ENCODE measurements at places on chromosomes 2 and 18.

DNA sequence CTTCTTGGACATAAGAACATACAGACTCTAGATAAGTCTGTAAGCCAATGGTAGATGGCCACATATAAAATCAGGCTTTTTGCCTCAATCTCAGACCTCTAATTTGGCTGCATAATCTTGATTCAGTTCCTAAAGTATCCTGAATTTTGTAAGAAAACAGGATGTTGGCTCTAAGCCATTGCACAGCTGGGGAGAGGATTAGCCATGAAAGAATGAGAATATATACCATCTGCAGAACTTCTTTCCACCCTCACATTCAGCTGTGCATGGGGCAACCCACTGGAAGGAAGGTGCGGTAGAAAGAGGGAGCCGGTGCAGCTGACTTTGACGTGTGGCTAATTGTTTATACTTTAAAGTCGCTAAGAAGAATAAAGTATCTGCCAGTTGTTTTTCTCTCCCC lies 1061.6 kb upstream of the FAM98A start:
- no peak for DNase-seq

DNA sequence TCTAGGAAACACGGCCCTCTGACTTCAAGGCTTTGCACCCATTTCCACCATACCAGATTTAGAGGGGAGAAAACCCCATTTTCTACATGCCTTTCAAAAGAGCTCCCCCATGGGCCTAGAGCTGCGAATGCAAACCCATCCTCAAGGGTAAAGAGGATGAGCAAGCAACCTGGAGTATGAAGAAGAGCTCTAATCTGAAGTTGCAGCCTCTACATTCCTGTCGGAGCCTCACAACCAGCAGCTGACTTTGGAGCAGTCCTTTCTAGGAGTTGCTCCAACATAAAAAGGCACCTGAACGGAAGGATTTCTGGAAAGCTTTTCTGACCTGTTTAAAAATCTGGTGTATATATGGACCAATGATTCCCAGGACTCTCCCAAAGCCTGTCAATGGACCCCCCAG lies 81.4 kb upstream of the POMC start:
- DNase-seq = no peak

GRCh38 chr2:98050070-98050469 lies 36.9 kb upstream of the VWA3B start:
- DNase-seq = no peak

GRCh38 chr18:58419587-58420199 lies 209.2 kb downstream of the ALPK2 start:
- DNase-seq = no peak

GRCh38 chr2:33071591-33071990 lies 124.8 kb downstream of the LTBP1 start:
- DNase-seq = no peak

DNA sequence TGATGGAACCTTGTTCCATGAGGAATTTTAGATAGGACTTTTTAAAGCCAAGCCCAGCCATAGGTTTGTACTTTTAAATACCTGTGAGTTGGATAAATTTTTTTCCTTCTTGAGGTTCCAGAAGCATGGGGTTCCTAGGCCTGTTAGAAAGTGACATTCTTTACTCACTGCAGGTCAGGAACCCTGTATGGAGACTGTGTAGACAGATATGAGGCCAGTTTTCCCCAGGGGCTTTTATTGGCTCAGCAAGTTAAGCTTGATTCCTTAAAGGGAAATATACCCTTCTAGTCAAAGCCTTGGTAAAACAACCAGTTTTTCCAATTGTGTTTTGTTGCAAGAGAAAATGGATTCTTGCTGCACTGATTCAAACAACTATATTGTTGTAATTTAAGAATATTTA lies 38.4 kb upstream of the GMCL1 start:
- DNase-seq = no peak

- no peak for DNase-seq
These were observed 59.4 kb downstream of the LIMS1 start for GRCh38 chr2:108593547-108594098.

- DNase-seq = no peak
These were observed 73.5 kb downstream of the BABAM2 start for GRCh38 chr2:27964067-27964466.

GRCh38 chr2:194925742-194926141 lies 731.3 kb upstream of the SLC39A10 start:
- DNase-seq = no peak

- peak; percentile 34 for DNase-seq
These were observed at the start of gene POU3F3 for GRCh38 chr2:104853534-104854497. POU3F3 (plus strand) TSS chr2:104854115; CDS start chr2:104855511, 1,396 bp downstream.

DNA sequence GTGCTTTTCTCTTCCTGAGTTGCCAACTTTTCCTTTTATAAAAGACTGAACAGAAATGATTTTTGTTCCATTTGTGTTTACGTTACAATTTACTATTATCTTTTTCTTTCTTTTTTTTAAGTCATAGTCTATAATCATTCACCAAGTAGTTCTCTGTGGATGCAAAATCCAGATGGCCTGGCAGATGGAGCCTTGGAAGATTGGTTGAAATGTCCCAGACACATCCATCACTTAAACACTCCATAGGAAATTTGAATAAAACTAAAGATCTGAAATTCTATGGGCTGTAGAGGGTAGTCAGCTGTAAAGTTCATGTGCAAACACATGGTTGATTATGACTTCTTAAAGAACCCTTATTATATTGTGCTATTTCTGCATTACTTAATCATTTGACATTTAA lies 164.8 kb upstream of the DOCK10 start:
- no peak for DNase-seq

GRCh38 chr18:69727912-69728572 lies 219.6 kb downstream of the CD226 start:
- DNase-seq = no peak

DNA sequence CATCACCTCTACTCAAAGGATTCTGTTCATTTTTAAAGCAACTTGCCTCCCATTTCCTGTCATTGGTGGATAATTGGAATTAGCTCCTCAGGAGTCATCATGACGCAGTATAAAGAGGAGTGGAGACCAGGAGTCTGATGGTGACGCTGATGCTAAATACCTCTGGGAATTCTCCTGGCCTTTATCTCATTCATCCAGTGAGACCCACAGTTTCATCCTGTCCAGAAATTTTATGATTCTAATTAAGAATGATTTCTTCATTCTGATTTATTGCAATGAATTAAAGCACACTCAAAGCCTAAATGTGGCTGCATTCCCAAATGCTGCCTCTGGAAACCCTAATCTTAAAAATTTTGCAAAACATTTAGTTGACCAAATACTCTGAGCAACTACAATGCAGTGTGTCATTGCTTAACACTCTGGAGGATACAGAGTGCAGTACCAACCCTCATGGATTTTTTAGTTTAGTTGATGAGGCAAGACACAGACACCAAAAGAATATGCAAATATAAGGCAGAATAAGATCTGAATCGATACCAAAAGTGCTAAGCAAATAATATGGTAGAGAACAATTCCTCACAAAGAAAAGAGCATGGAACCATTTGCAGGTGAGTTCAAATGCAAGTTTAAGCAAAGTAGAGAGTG lies 236.2 kb downstream of the ETAA1 start:
- no peak for DNase-seq

GRCh38 chr18:63365876-63366212 lies 1.2 kb downstream of the KDSR start:
- no peak for DNase-seq

DNA sequence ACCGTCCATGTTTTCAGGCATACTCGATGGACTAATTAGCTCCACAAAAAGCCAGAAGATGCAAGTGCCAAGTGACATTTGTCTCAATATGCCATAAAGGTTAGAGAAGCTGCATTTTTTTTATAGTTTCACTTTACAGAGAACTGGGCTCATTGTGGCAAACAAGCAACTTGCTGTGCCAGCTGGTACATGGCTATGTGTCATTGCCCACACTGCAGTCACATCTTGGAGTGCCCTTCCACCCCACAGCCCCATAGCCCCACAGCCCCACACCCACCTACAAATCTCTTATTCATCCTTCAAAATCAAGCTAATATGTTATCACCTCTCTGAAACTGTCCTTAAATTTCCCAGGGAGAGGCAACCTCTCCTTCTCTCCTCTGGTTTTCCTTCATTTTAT lies 451.9 kb downstream of the ARHGAP15 start:
- no peak for DNase-seq

- no peak for DNase-seq
These were observed 138.9 kb downstream of the DYSF start for GRCh38 chr2:71592181-71592711.

DNA sequence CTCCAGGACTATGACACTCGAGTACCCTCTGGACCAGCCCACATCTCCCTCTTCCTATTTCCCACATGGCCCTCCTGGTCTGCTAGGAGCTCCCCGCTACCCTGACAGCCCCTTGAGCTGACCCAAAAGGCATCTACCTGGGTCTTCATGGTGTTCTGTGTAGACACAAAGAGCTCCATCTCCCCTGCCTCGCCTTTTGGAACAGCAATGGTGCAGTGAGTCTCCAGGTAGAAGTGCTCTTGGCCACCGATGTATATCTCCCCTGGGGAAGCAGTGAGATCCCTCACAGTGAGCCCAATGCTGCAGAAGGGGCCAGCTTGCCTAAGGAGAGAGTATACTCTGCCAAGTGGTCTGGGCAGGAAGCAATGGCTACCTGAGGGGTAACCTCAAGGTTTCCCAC lies 47.8 kb downstream of the XDH start:
- no peak for DNase-seq

- no peak for DNase-seq
These were observed 140.7 kb downstream of the ZNF516 start for GRCh38 chr18:76354348-76354747.

GRCh38 chr2:153626676-153627075 lies 148.1 kb upstream of the RPRM start:
- no peak for DNase-seq

DNA sequence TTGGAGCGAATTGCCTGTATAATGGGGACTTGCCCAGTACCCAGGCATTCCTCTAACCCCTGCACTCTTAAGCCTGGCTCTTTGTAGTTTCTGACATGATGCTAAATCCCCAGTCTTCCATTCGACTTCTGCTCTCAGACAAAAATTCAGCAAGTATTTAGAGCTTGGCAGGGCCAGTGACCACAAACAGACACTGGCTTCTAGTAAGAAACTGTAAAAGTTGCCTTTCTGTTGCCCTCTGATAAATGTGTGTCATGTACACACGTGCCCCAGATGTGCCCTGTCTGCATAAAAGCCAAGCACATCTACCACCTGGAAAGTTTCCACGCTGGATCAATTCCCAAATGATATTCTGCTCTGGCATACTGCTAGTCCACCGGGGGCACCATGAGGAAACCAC lies 18.0 kb downstream of the PAX3 start:
- no peak for DNase-seq

DNA sequence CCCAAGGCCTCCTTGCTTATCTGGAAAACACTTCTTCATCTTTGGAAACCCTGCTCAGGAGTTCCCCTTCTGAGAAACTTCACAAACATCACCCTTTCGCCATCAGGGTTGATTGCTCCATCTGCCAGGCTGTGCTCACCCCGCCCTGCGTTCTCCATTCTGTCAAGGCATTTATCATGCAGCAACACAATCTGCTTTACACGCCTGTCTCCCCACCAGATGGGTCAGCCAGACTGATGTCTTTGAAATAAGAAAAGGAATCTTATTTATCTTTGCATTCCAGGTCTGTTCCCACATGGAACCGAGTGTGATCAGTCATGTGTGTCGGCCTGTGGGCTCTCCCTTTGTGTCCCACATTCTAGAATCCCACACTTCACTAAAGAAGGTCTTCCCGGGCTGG lies 110.0 kb upstream of the ARL4C start:
- DNase-seq = no peak
